CD4-positive, alpha-beta memory T cell (primary cell): ENCODE measurements at places on chromosomes 5 and 9. TPM values are rescaled to one million over a fixed set of nuclear protein-coding genes. Genes with fewer than 3 reads are reported as not detected.

Gene ANKRD33B
- 2.0 TPM for total RNA-seq

Gene FGFR4
- total RNA-seq = 3.0 TPM

DNA sequence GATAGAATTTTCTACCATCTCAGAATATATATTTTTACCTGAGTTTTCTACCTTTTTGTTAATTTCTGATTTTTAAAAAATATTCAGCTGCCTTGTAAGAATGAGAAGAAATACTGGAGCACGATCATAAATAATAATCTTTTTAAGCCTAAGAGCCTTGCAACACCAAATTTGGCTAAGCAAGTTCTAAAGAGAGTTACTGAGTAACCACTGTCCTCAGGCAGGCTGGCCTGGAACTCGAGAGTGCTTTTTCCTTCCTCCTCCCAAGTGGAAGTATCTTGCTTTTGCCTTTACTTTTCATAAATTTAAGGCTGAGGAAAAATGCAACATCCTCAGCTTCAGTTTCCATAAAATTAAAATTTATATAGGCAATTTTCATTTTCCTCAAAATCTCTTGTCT lies 21.0 kb downstream of the GLRX start:
- H3K36me3 ChIP-seq = no peaks in the 10 kb centered on the region
- H3K4me1 ChIP-seq = no peaks in the 10 kb centered on the region
- no peak overlapping the region for H3K4me3 ChIP-seq
- DNase-seq = no peak
- no peaks in the 10 kb centered on the region for H3K27me3 ChIP-seq

DNA sequence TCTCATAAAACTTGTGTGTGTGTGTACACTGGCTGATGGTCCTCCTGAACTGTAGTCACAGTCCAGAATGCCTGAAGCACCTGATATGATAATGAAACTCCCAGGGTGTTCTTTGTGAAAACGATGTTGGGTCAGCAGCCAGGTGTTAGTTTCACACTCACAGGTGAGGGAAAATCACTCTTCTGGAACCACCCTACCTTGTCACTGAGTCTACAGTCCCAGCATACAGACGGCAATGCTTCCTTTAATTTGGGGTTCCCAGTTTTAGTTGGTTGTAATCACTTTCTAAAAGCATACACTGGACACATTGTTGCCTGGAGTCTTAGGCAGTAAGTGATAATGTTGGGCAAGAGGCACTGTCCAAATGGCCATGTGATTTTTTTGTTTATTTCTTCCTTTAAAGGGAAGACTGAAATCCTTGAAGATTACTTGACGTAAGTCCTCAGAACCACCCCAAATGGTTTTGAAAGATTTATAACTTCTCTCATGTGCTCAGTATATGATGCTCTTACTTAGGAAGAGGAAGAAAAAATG lies 18.2 kb upstream of the MGAT1 start:
- no peak for DNase-seq
- H3K27ac ChIP-seq = no peak overlapping the region
- H3K36me3 ChIP-seq = no peaks in the 10 kb centered on the region
- no peak overlapping the region for H3K4me3 ChIP-seq

- H3K4me1 ChIP-seq = peaks cover 15% of the 10 kb centered on the region
- peak overlapping the region; percentile 56 for H3K4me3 ChIP-seq
- DNase-seq = no peak
- no peaks in the 10 kb centered on the region for H3K27me3 ChIP-seq
- peak overlapping the region; percentile 85 for H3K27ac ChIP-seq
Observed at GRCh38 chr9:104747245-104747564, 278 bp upstream of the NIPSNAP3A start.

DNA sequence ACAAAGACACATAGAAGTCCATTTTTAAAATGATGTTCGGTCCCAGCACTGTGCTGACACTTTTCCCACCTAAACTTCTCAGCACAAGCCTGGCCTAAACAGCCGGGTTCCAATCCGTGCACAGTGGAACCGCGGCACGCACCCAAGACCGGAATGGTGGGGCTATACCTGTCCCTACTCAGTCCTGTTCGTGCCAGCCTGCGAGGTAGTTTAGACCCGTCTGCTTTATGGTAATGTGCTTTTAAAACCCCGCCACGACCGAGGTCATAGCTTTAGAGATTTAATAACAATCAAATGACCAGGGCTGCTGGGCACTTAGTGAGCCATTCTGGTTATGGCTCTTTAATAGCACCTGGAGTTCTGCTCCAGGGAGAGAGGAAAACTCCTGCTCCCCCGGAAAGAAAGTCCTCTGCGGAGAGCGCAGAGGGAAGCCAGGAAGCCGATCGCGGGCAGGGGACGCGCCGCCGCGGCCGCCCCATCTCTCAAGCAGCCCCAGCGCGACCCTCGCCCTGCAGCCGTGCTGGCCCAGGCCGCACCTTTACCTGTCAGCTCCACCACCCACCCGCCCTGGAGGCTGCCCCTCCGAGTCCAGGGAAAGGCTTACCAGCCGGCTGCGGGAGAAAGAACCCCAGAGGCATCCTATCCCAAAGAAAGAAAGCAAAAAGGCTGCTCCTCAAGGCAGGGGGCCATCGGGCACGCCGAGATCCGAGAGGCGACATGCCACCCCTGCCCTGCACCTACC lies 511 bp downstream of the ARL15 start:
- peak overlapping the region; percentile 96 for H3K4me3 ChIP-seq
- no peaks in the 10 kb centered on the region for H3K27me3 ChIP-seq
- peak; percentile 33 for DNase-seq
- H3K4me1 ChIP-seq = peaks cover 16% of the 10 kb centered on the region
